Activated T-cell treated with anti-CD3 and anti-CD28 coated beads for 1 hour (primary cell): ENCODE measurements at places on chromosomes 7 and 10.

DNA sequence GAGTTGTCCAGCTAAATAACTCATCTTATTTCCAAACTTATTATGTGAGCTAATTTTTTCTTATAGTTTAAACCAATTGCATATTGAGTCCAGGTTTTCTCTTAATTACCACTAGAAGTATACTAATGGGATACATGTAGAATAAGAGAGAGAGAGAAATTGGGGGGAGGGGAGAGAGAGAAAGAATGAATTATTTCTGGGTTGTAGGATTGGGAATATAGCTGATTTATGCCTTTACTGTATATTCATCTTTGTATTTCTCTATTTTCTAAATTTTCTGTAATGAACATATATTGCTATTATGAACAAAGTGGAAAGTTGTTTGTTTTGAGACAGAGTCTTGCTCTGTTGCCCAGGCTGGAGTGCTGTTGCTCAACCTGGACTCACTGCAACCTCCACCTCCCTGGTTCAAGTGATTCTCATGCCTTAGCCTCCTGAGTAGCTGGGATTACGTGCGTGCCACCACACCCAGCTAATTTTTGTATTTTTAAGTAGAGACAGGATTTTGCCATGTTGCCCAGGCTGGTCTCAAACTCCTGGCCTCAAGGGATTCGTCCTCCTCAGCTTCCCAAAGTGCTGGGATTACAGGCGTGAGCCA is 26.1 kb upstream of the ITGB1 start:
- DNase-seq: no peak

DNA sequence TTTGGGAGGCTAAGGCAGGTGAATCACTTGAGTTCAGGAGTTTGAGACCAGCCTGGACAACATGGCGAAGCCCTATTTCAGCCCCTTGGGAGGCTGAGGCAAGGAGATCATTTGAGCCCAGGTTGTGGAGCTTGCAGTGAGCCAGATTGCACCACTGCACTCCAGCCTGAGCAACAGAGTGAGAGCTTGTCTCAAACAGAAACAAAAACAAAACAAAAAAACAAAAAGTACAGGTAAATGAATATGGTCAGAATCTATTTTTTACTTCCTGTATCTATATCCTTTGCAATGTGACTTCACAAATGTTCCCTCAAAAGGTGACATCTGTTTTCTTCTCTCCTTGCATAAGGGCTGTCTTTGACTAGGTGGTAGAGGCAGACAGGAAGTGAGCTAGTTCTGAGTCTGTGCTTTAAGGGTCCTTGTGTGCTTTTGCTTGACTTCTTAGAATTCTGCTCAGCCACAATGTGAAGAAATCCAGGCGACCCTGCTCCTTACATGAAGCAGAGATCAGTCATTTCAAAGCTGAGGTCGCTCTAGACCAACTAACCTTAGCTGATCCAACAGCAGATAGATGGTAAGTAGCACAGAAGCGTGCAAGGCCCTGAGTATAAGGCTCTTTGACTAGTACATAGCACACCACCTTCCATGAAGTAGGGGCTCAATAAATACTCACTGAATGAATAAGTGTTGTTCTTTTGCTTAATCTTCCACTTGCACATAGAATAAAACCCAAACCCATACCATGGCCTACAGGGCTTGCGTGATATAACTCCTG is 423.2 kb upstream of the PCDH15 start:
- no peak for DNase-seq

DNA sequence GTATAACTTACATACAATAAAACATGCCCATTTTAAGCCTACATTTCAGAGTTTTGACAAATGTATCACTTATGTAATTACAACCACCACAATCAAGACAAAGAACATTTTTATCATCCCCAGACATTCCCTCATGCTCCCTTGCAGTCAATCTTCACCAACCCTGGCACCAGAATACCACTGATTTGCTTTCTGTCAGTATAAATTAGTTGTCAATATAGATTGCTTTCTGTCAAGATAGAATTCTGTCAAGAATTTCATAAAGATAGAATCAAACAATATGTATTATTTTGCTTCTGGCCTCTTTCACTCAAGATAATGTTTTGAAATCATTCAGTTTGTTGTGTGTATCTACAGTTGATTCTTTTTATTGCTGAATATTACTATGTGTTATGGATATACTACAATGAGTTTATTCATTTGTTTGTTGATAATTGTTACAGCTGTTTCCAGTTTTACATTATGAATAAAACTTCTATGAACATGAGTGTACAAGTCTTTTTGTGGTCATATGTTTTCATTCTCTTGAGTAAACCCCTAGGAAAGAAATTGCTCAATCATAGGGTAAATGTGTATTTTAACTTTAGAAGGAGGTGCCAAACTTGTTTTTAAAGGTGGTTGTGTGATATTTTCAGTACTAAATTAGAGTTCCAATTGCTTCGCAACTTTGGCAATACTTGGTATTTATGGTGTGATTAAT is 56.9 kb downstream of the IFIT5 start:
- no peak for DNase-seq

GRCh38 chr10:127890216-127890615 is 2.5 kb downstream of the CLRN3 start:
- no peak for DNase-seq

GRCh38 chr7:135253851-135254771 is 20.5 kb downstream of the STRA8 start:
- DNase-seq: no peak

- DNase-seq: no peak
These were observed 86.2 kb downstream of the PLXDC2 start for GRCh38 chr10:19902456-19902855.

DNA sequence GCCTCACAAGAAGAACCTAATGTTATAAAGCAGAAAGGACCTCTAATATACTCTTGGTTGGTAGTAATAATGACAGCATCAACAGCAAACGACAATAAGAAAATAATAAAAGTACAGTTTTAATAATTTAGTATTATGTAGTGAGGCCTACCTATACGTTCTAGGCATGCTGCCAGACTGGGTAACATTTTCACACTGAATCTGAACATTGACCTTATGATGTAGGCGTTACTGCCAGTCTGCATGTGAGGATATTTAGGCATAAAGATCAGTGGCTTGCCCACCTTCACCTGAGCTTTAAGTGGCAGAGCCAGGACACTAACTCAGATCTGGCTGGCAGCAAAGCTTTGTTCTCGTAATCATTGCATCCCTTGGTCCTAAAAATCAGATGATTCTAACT is 2.5 kb downstream of the FGL2 start:
- DNase-seq: no peak

DNA sequence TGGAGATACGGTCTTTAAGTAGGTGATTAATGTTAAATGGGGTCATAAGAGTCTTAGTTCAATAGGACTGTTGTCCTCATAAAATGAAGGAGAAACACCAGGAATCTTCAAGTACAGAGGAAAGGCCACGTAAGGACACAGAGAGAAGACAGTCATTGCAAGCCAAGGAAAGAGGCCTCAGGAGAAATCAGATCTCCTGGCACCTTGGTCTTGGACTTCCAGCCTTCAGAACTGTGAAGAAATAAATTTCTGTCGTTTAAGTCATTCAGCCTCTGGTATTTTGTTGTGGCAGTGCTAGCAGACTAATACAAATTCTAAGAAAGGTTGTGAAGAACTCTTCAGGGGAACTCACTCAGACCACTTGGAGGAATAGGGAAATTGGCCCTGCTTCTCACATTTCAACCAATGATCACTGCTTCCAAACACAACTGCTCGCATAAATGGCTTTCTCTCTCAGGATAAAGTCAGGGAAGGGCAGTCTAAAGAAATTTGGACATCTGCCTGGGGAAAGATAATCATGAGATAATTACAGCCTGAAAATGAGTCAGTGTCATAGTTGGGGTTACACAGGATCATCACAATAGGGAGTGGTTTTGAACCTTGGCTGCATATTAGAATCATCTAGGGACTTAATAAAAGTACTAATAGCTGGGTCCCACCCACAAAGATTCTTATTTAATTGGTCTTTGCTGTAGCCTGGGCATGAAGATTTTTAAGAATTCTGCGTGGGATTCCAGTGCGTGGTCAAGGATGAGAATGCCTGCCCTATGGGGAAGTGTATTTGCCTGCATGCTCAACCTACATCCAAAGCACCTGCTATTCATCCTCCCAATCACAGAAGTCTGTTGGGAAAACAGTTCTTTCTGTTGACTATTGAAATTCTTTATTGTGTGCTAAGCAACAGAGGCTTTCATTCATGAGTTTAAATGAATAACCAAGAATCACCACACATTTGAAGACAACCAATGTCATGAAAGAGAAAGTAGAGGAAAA is 310.6 kb upstream of the PLXDC2 start:
- DNase-seq: no peak
